ENCODE measurements at places on chromosomes 5 and 9.

GRCh38 chr5:130546211-130546610, 618.8 kb downstream of the HINT1 start:
- no peak for DNase-seq

- DNase-seq = no peak
Measured at GRCh38 chr5:129405222-129405621, 54.9 kb upstream of the ADAMTS19 start.

DNA sequence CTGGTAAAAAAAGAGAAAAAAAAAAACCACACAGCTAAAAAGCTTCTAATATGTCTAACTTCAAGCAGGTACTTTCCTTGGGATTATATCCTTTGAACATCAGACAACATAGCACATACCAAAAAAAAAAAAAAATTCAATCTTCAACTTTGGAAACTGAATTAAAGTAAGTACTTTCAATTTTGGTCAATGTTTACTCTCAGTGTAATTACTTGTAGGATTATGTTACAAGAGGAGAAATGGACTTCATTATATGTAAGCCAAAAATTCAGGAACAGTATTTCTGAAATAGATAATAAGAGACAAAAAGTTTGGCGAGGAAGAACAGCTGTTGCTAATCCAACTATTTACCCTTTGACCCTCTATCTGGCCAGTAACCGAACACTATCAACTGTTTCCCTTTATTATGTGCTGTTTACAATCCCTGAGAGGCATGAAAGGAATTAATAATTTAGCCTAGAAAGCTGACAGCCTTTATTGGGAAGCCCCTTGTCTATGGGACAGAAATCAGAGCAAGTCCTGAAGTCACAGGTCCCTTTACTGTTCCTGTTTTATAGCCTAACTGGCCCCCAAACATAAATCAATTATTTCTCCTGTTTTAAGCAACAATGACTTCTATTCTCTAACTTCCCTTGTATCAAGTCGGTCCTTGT, 46.6 kb downstream of the NR6A1 start:
- no peak for DNase-seq

DNA sequence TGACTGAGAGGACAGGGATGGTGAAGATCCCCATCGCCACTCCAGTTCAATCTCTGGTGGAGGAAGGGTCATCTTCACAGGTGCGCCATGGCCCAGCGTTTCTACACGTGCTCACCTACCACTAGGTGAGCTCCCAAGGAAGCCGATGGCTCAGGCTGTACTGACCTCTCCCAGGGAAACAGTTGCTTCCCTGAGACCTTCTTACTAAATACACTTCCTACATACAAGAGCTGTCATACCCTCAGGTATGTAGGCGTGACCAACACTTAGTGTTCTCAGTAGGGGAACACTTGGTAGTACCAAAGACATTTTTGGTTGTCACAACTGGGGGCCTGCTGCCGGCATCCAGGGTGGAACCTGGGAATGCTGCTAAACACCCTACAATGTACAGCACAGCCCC, 75.2 kb downstream of the TENT4A start:
- no peak for DNase-seq

- no peak for DNase-seq
Measured at GRCh38 chr9:128152133-128153059, 3.1 kb downstream of the LCN2 start.

DNA sequence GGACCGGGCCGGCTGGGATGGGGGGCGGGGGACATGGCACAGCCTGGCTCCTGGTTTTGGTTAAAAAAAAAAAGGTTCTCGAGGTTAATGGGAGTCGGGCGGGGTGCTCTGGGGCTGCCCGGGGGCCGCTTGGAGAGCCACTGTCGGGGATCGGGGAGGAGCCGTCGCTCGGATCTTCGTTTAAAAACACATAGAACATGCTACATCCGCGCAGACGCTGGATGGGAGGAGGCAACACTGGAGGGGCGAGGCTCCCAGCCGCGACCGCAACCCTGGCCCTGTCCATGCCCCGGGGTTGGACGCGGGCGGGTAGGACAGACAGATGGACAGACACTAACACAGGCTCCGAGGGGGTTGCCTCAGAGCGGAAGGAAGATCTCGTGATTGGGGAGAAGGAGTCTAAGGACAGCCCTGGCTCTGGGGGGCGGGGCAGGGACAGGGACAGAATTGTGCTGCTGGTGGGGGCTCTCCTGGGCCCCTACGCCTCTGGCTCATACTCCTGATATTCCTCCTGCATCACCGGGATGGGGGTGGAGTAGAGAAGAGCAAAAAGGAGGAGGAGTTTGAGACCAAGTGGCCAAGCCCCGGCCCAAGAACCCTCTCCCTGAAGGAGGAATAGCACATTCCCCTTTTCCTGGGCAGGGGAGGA, 9.9 kb downstream of the SNCB start:
- no peak for DNase-seq

GRCh38 chr5:74588415-74588814, 52.1 kb downstream of the ENC1 start:
- DNase-seq = no peak

DNA sequence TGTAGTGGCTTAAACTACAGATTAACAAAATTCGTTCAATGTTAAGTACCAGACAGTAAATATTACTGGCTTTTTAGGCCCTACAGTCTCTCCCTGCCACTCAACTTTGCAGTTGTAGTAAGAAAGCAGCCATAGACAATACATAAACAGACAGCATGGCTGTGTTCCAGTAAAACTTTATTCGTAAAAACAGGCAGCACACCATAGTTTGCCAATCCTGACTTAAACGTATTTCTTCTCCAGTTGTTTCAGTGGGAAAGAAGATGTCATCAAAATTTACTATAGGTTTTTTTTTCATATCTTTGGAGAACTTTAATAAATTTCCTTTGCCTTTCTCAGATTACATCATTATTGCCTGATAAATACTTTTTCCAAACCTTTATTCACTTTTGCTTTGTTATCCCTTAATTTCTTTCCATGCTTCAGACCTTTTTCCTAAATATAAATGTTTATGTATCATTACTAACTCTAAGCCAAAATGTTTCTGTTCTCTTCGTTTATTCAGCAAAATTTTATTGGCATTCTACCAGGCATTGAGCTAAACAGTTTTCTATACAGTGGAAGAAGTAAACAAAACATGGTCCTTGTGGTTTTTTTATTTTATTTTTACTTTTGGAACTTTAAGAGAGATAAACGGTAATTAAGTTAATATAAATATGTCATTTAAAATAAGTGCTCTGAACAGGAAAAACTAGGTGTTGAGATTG, 64.5 kb downstream of the SLF1 start:
- DNase-seq = no peak

DNA sequence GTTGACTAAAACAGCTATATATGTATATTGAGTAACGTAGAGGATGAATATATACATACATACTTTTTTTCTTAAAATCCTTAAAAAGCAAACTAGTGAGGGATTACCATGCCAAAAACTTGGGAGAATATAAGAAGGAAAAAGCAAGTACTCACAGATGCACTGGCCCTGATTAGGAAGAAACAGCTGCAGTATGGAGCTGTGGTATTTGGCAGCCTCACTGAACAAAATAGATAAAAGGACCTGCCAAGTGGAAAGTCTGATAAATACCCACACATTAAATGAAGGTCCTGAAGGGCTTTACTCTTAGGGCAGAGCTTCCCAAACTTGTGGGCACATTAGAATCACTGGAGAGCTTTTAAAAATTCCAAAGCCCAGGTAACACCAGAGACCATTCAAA, 80.6 kb downstream of the FEM1C start:
- DNase-seq = no peak

DNA sequence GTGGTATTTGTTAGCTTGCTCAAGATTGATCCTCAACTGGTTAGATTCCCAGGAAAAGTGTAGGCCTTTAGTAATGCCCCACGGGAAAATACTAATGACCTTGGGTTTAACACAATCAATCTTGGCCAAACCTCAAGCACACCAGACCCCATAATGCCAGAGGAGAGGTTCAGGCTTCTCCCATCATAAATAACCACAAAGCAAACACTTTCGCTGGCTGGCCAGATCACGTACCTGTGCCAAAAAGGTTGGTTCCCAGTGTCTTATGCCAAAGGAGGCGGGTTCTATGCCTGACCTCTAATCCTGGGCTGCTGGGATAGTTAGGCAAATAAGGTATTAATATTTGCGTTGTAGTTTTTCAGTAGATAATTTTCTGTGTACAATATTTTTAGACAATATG, 379.2 kb upstream of the CDH18 start:
- no peak for DNase-seq

GRCh38 chr9:129938291-129938979, 103.2 kb downstream of the USP20 start:
- DNase-seq = no peak

DNA sequence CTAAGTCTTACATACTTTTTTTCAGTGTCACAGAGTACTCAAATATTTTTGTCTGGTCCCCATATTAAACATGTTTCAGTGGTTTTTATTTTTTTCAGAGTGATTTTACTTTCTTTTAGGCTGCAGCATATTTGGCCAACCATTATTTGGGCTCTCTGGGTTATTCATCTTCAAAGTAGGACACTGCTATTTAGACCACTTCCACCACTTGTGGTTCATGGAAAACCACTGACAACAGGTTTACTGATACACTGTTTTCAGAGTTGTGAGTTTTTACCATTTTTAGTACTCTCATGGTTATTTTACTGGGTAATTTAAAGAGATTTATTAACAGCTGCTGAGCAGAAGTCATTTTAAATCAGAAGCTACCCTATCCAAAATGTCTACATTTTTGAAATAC, 437.6 kb downstream of the KIAA0825 start:
- DNase-seq = no peak

DNA sequence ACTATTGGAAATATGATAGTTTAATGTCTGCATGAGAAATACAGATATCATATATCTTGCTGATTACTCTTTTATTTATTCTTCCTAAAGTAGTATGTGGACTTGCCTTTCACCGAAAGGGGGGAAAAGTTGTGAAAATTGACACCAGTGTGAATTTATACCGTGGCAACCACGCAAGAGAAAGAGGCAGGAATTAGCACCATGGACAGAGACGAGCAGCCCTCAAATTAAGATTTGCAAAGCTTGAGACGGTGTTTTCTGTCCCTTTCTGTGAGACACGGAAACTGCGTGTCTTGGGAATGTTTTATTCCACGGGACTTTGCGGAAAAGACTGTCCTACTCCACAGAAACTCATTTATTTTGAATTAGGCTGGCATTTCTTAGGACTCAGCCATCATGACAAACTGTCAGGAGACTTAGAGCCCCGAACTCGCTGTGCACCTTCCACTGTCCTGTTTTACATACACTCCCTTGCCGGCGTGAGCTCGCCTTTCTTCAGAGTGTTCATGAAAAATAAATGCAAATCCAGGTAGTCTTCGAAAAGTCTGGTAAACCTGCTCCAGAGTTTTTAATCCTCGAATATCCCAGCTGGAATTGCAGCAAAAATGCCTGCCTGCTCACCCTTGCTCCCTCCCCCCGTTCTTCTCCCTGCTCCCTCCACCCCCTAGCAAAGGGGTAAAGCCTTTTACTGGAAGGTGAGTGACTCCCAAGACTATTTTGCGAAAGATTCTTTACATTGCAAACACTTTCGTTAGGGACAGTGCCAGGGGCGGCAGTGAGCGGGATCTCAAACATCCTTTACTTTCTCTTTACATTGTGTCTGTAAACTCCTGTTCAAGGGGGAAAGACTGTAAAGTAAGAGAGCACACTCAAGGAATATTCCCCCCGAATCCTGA, 3.8 kb upstream of the ELAVL2 start:
- DNase-seq = no peak

- DNase-seq = no peak
Measured at GRCh38 chr5:157167214-157167621, 1.2 kb upstream of the GARIN3 start.
